ENCODE measurements at places on chromosomes 4 and X.

DNA sequence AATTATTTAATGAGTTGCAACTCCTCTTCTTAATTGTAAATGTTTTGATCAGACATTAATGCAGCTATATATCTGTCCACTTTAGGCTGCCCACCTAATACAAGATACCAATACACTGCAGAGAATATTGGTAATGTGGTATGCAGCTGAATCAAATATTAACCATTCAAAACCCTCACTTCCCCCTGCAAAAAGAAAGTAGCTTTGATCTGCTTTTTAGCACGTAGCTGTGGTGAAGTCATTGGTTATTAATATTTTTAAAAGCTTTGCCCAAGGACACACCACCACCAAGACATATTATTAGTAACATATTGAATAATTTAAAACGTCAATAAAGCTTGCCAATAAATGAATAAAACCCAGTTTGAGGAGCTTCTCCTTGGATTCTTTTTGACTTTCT, 28.6 kb upstream of the CYP2U1 start:
- DNase-seq: no peak

- DNase-seq: no peak
Measured at GRCh38 chr4:186823989-186824388, 100.3 kb upstream of the FAT1 start.

DNA sequence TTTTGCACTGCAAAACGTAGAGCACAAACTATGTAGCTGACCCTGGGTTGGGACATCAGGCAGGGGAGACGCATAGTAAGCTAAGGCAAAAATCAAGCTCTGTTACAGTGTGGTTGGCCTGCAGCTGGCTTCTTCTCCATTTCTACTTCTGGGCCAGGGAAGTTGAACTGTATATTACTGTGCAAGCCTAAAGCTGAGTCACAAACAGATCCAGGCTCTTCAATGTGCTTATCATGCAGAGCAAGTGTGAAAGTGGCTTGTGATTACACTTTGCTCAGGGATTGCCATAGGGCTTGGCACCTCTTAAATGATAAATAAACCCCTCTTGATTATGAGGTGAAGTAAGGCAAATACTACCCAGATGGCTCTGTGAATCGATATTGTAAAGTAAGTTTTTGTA, 40.5 kb downstream of the CLDN34 start:
- DNase-seq: no peak

DNA sequence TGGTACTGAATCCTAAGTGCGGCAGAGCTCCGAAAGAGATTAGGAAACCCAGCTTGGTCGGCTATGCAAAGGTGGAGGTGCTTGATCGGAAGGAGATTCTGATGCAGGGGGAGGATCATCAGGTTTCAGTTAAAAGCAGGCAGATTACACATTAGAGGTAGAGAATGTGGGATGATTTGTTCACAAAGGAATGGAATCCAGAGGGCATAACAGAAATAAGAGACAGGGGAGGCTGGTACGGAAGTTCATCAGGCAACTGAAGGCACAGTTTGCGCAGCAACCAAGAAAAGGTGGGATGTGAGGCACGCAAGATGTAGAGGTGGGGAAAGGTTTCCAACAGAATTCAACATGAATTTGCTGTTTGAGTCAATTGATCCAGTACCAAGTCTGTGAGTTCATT, 424 bp upstream of the ZNF330 start:
- no peak for DNase-seq

DNA sequence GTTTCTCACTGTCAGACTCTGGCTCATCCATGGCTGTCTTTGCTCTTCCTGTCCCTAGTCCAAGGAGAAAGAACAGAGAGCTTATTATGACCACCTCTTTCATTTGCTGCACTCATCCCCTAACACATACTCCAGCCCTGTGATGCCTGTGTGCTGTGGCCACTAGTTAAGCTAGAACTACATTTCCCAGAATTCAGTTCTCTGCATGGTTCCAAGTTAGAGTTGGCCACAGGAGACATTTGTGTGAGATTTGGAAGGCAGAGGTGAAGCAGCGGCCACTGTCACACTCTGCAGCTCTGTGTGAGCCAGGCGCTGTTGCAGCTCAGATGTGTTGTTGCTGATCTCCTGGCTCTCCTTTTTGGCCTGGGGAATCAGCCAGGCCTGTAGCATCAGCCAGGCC, 188.2 kb upstream of the ATP6AP2 start:
- no peak for DNase-seq

GRCh38 chr4:143404555-143404954, 67.9 kb downstream of the GAB1 start:
- no peak for DNase-seq

GRCh38 chr4:169245061-169245460, 25.7 kb downstream of the SH3RF1 start:
- no peak for DNase-seq

DNA sequence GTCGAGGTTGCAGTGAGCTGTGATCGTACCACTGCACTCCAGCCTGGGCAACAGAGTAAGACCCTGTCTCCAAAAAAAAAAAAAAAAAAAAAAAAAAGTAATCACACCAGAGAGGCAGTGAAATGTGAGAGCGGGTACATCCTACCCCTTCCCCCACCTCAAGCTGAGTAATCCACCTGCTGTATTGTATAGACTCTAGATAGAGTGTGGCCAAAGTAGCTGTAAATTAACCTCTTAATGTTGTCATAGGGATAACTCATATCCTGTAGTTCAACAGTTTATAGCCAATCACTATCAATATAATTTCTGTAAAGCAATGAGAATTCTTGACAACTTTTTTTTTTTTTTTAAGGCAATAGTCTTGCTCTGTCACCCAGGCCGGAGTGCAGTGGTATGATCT, 30.8 kb downstream of the TNIP2 start:
- DNase-seq: no peak

DNA sequence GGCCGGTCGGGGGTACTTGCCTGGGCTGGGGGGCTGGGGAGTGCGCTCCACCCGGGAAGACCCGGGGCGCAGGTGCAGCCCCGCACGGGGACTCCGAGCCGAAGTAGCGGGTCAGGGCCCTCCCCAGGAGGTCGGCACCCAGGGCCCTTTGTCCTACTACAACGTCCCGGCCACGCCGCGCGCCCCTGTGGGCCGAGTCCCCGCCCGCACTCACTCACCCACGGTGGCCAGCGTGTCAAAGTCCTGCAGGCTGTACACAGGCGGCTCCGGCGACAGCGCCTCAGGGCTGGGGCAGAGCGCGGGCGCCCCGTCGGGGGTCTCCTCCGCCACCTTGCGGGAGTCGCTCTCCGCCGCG, 602 bp downstream of the PRKX start:
- no peak for DNase-seq

- DNase-seq: no peak
Measured at GRCh38 chr4:141417387-141417786, 196.7 kb downstream of the ZNF330 start.

DNA sequence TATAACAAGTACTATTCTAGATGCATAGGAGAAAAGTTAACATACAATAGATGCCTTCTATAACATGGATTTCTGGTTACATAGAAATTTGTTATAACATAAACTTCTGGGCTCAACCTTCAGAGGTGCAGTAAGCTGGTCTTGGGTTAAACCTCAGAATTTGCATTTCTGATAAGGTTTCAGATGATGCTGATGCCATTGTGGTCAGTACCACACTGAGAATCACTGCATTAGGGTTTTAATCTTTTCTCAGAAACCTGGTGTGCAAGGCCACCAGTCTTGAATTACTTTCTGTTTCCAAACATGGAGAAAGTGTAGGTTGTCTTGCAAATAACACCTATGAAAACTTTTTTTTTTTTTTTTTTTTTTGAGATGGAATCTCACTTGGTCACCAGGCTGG, 146.2 kb downstream of the SPOCK3 start:
- no peak for DNase-seq

- DNase-seq: no peak
Measured at GRCh38 chr4:177803151-177803550, 360.9 kb upstream of the AGA start.

DNA sequence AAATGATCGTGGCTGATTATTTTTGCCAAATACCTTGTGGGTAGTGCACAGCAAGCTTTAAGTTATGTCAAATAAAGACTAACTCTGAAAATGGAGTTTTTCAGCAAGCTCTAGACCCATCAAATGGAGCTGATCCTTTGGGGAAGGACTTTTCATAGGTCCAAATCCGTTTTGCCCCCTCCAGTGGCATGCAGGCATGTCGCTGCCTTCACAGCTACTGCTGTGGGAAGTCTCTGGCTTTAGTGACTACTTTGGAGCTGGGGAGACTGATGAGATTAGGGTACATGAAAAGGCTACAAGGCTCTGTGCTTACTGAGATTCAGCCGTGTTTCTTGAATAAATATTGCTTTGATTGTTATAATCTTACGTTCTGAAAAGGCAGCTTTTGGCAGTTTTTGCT, 106.6 kb upstream of the HS3ST1 start:
- no peak for DNase-seq

- no peak for DNase-seq
Measured at GRCh38 chr4:47747211-47747610, 90.7 kb downstream of the CORIN start.

- DNase-seq: no peak
Measured at GRCh38 chr4:89486042-89486441, 178.4 kb upstream of the GPRIN3 start.

DNA sequence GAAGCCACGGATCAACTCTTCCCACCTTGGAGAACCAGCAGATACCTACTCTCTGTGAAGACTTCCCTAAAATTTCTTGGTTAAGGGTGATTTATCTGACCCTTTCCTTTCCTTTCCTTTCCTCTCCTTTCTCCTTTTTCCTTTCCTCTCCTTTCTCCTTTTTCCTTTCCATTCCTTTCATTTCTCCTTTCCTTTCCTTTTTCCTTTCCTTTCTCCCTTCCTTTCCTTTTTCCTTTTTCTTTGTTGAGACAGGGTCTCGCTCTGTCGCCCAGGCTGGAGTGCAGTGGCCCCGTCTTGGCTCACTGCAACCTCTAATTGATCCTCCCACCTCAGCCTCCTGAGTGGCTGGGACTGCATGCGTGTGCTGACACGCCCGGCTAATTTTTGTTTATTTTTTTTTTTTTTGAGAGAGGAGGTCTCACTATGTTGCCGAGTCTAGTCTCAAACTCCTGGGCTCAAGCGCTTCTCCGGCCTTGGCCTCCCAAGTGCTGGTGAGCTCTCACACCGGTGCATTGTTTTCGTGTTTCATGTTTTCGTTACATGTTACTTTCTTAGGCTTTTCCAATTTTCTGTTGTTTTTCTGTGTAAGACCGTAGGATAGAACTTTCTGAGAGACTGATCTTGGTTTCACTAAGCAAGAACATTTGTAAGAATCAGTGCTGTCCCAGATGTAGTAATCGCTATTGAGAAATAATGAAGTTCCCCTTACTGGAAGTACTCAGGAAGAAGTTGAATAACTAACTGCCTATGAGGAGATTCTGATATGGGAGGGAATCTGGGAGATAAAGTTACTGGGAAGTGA, 2.0 kb downstream of the TMEM165 start:
- DNase-seq: no peak

GRCh38 chrX:134807039-134807729, 148.9 kb upstream of the PLAC1 start:
- DNase-seq: peak; percentile 78

- DNase-seq: no peak
Measured at GRCh38 chr4:87517621-87518020, 11.6 kb downstream of the SPARCL1 start.

DNA sequence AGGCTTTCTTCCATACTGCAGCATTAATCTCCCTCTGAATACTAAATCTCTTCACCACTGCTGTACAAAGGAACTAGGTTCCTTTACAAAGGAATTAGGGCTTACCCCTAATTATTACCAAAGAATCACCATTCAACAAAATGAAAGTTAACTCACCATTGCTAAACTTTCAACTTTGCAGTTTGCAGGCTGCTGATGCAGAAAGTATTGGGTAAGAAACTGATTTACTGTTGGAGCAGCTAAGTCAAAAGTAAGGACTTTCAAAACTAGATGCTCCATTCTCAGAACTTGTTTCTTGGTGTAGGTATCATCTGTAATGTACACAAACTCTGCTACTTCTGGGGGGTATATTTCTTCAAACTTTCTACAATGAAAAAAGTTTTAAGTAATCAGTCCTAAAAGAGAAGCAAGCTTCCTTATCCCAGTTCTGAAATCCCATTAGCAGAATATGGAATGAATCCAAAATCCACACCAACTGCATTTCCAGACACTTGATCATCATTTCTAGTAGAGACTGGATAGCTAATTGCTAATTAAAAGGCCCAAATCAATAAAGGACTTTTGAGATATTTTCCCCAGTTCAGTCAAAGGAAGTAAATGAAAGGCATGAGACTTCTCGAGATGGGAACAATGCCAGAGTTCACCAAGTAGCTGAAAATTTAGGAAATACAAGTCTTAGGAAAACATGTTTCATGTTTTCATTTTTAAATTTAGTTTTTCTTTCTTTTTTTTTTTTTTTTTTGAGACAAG, 4.3 kb downstream of the CCNA2 start:
- DNase-seq: no peak

DNA sequence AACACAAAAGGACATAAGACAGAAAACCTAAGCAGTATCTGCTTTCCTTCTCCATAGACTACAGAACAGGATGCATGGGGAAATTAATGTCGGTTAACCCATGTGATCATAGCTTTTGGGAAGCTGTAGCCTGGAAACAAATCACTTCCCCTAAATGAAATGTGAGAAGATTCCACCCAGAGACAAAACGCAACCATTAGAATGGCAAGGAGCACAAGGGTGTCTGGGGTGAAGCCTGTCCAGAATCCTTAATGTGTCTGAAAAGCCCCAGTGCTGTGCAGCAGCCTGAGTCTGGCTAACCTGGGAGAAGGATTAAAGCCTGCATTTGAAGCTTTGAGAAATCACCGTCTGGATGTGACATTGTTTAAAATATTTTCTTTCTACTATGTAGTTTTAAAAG, 213.3 kb downstream of the ANKRD50 start:
- DNase-seq: no peak

- no peak for DNase-seq
Measured at GRCh38 chr4:159071969-159072765, 30.7 kb upstream of the RAPGEF2 start.

GRCh38 chr4:109592367-109592766, 32.3 kb downstream of the MCUB start:
- DNase-seq: no peak

GRCh38 chr4:7902101-7902553, 37.5 kb downstream of the AFAP1 start:
- DNase-seq: no peak

DNA sequence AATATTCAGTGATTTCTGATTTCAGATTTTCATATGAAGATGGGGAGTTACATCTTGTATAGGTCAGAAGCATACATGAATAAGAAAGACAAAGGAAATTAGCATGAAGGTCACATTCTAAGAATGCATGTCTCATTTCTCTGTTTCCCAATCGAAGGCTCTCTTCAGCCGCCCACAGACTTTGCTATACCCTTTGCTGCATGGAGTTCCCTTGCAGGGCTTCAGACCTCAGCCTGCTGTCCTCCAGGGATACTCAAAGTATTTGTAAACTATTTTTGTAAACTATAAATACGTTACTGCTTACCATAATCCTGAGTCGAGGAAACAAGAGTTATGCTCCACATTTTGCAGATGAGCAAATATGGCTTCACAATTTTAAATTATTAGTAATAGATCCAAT, 738.4 kb downstream of the PCDH18 start:
- DNase-seq: no peak

DNA sequence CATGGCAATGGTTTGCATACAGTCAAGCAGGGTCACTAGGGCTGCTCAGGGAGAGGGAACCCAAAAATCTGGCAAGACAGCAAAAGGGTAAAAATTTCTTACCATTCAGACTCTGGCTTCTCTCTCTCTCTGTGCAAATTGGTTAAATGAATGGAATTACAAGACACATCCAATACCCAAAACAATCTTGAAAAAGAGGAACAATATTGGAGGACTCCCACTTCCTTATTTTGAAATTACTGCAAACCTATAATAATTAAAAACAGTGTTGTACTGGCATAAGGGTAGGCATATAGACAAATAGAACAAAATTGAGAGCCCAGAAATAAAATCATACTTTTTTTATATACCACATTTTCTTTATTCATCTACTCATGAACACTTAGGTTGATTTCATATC, 24.1 kb downstream of the ETDA start:
- no peak for DNase-seq

Measured in stimulated activated CD8-positive, alpha-beta memory T cell treated with anti-CD3 and anti-CD28 coated beads, Interleukin-2, amount 100 ng/mL, for 1 hour (primary cell).